ENCODE measurements at places on chromosomes 7 and 10. TPM values are rescaled to one million over a fixed set of nuclear protein-coding genes. Genes with fewer than 3 reads are reported as not detected.

SPAM1 gene
- total RNA-seq, result 0.28 TPM

LIPJ gene
- total RNA-seq, result not detected

CALML3 gene
- not detected for total RNA-seq

RHOBTB1 gene
- 34.1 TPM for total RNA-seq

PTPRZ1 gene
- 5.0 TPM for total RNA-seq

OR13A1 gene
- 0.37 TPM for total RNA-seq

SPDYE6 gene
- not detected for total RNA-seq

ATOH7 gene
- total RNA-seq, result not detected

Data from hepatocyte (in vitro differentiated cells).